ENCODE measurements at places on chromosomes 5 and 9.

DNA sequence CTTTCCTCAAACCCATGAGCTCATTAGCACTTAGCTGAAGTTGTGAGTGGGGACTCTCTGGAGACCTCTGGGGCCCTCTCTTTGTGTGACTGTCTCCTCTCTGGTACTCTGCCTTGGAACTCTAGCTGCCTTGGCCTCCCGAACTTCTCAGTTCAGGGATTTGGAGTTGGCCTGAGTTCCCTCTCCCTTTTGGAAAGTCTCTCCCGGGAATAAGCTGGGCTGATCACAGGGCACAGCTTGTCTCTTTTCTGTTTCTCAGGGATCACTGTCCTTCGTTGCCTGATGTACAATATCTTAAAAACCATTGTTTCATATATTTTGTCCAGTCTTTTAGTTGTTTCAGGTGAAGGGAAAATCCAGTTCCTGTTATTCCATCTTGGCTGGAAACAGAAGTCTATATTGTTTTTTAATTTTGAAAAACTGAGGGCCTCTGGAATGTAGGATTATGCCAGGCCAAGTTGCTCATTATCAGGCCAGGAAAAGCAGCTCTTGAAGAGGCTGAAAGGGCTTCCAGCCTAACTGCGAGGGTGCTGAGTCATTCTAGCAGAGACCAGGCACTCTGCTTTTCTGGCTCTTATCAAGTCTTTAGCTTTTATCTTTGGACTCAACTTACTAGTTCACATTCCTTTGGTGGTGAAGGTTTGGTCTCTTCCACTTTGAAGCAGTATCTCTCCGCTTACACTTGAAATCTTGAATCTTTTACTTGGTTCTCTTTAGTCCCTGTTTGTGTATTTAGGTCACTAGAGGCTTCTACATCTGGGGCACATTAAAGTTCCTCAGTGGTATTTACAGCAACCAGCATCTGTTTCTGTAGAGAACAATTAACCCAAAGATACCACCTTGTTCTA, 8.4 kb upstream of the RGS3 start:
- no peak for DNase-seq

GRCh38 chr9:90449213-90449925, 193.3 kb downstream of the DIRAS2 start:
- DNase-seq, result no peak

DNA sequence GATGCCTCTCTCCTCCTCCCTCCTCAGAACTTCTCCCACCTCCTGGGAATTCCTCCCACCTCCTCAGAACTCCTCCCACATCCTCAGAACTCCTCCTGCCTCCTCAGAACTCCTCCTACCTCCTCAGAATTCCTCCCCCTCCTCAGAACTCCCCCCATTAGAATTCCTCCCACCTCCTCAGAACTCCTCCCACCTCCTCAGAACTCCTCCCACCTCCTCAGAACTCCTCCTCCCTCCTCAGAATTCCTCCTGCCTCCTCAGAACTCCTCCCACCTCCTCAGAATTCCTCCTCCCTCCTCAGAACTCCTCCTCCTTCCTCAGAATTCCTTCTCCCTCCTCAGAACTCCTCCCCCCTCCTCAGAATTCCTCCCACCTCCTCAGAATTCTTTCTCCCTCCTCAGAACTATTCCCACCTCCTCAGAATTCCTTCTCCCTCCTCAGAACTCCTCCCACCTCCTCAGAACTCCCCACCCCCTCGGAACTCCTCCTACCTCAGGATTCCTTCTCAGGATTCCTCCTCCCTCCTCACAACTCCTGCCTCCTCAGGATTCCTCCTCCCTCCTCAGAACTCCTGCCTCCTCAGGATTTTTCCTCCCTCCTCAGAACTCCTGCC, 23.9 kb downstream of the SLC46A2 start:
- no peak for DNase-seq

DNA sequence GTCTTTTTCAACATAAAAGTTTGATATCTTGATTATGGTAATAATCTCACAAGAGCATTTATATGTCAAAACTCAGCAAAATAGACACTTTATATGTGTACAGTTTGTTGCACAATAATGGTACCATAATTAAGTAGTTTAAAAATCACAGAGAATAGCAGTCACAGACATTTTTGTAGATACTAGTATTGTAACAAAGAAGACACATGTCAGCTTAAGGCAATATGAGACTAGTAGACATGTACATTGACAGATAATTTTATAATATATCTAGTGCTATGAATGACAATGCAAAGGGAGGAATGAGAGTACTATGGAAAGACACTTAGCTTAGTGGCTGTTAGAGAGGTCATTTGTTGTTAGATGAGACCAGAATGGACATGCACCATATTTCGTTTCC, 1490.6 kb upstream of the CDH6 start:
- DNase-seq, result no peak

GRCh38 chr5:1804001-1804690, 2.9 kb downstream of the NDUFS6 start:
- no peak for DNase-seq

- DNase-seq, result no peak
Observed at GRCh38 chr5:95904827-95905226, 56.8 kb downstream of the ELL2 start.

GRCh38 chr5:39055768-39056398, 18.3 kb downstream of the RICTOR start:
- DNase-seq, result no peak

- no peak for DNase-seq
Observed at GRCh38 chr5:148406406-148406805, 22.6 kb downstream of the FBXO38 start.

DNA sequence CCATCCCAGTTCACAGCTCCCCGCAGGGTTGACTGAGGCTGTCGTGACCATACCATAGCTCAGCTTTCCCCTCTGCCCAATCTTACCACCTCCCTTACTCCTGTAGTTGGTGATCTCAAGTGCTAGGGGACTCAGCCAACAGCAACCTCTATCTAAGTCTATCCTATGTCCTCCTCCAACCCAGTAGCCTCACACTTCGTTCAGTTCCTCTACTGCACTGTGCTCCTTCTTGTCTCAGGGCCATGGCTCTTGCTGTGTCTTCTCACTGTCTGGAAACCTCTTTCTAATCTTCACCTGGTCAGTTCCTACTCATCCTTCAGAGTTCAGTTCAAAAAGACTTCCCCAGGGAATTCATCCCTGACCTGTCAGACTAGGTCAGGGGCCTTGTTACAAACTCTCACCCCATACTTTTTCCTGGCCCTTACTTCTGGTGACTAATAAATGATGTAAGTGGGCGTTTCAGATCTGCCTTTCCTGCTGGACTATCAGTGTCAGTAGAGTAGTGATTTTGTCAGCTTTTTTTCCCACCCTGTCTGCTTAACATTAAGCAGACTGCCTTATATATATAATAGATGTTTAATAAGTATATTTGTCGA, 53.6 kb upstream of the NR3C1 start:
- no peak for DNase-seq

- no peak for DNase-seq
Observed at GRCh38 chr5:35302544-35302943, 72.3 kb upstream of the PRLR start.

- DNase-seq, result no peak
Observed at GRCh38 chr9:70595211-70595610, 180.8 kb upstream of the KLF9 start.

DNA sequence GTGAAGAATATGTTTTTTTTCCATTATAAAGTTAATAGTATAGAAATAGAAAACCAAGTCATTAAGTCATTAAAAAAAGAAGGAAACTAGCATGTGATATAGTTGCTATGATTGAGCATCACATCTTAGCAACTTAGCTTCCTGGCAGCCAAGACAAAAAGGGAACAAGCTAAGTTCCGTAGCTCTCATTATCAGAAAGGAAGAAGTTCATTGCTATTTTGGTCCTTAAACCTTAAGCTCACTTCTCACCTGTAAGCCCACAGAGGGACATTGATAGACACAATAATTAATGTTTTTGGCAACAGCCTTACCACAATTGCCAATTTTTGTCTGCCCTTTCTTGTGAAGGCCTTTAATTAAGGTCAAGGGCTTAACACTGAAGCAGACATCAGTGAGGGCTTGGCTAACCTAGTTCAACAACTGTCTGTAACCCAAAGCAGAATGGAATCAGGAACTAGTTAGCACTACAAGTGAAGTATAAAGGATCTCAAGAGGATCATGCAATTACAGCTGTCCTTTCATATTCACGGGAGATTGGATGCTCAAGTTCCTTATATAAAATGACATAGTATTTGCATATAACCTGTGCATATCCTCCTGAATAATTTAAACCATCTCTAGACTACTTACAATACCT, 24.0 kb upstream of the KLF4 start:
- no peak for DNase-seq

DNA sequence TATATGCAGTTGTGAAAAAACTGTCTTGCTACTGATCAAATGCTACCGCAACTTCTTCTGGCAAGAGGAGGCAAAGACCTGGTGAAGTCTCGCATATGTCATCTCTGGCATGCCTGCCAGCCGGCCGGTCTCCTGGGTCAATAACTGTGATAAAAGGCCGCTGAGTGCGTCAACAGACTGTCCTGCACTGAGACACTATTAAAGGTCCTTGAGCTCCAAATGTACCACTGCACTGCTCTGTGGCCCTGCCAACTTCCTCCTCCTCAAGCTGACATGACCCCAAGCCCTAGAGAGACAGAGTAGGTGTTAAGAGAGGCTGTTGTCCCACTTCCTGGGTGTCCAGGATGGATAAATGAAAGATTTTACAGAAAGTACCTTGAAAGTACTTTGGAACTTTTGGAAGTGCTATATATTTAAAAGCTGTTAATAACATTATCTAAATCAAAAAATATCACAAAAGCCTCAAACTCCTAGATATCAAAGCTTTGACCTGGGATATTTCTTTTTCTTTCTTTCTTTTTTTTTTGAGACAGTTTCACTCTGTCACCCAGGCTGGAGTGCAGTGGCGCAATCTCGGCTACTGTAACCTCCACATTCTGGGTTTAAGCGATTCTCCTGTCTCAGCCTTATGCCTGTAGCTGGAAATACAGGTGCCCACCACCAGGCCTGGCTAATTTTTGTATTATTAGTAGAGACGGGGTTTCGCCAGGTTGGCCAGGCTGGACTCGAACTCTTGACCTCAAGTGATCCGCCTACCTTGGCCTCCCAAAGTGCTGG, 31.5 kb downstream of the RAPGEF1 start:
- DNase-seq, result no peak

- no peak for DNase-seq
Observed at GRCh38 chr9:116020801-116021200, 132.8 kb upstream of the PAPPA start.

- DNase-seq, result no peak
Observed at GRCh38 chr5:86644843-86645242, 27.1 kb downstream of the COX7C start.

- DNase-seq, result no peak
Observed at GRCh38 chr9:25681266-25681665, 3.0 kb upstream of the TUSC1 start.

DNA sequence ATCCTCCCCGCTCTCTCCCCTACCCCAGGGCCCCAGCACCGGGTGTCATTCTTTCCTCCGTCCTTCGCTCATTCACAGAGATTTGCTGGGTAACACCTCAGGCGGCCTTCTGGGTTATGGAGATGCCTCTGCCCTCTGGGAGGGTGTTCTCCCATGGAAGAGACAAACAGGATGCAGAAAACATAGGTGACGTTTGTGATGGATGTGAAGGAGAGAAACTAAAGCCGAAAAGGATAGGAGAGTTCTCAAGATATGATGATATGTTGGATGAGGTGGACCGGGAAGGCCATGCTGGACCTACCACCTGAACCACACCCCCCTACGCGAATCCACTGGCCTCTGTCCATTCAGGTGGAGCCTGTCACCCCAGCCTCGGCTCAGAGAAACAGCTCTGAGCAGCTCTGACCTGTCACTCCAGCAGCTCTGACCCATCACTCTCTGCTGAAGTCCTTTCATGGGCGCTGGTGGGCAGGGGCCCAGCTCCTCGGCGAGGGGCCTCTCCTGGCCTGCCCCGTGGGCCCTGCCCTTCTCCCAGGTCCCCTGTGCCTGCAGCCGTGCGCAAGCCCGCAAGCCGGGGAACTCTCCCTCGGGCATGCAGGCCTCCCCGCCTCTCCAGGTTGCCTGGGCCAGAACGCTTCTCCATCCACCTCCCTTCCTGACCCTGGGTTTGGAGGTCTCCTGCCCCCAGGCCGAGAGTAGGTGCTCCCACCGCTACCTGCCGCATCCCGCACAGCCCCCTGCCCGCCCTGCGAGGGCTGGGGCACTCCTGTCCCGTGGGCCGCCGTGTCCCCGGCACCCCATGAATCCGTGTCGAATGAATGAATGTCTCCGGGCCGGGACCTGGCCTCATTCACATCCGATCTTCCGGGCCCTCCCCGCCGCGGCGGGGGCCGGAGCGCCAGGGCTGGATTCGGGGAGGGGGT, 717 bp upstream of the NCS1 start:
- DNase-seq, result no peak

DNA sequence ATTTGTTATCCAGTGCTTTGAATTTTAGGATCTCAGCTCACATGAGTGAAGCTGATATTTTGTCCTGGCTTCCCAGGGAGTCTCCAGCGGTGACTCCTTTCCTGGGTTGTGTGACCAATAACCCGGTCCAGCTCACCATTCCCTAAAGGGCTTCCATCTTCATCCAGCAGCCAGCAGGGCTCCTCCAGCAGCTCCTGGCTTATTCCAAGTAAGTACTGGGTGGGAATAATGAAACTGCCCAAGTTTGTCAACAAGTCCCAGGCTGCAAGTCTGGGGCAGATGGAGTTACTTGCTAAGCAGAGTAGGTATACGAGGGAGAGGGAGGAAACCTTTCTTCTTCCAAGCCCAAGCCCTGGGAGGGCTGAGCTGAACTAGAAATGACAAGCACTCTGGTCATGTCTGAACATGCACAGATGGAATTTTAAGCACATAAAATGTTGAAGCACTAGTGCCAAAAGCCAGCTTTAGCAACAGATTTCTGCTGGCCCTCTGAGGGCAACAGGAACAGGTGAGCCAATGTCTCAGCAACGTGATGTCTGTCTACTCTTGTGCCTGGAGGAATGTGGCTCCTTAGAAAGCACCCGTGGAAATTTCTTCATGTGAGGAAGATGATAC, 153.7 kb upstream of the DAPK1 start:
- DNase-seq, result no peak

DNA sequence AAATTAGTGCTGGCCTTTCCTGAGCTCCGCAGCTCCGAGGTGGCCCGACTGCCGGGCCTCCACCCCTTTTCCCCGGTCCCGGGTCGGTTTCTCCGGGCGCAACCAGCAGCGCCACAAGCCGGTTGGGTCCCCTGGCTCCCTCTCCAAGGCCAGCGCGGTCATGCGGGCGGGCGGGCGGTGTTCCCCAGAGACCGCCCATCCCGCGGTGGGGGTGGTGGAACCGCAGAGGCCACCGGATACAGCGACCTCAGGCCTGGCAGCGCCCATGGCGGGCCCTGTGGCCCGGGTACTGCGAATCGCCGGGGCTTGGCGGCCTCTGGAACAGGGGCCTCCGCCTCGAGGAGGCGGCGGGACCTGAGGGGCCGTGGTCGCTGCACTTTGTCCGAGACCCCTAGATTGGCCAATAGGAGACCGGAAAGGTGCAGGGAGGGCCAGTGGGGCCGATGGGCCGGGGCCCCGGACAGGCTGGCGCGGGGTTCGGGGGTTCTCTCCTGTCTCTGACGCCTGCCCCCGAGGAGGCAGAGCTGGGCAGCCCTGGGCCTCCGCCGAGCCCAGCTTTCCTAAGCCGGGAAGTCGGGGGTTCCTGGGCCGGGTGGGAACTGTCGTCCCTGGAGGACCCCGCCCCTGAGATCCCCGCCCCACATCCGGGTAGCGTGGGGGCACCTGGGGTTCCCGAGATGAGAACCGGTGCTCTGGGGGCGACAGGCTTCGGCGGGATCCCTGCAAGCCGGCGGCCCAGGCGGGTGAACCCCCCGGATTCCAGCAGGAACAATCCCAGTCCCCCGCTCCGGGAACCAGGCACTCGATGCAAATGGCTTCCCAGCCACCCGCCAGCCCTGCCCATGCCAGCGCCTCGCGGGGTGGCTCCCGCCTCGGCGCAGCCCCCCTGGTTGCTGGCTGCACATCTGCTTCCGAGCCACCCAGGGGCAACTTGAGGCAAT, 293.9 kb downstream of the ZSWIM6 start:
- no peak for DNase-seq
